ENCODE measurements at places on chromosomes 1 and 21. TPM values are rescaled to one million over a fixed set of nuclear protein-coding genes. Genes with fewer than 3 reads are reported as not detected.

DNA sequence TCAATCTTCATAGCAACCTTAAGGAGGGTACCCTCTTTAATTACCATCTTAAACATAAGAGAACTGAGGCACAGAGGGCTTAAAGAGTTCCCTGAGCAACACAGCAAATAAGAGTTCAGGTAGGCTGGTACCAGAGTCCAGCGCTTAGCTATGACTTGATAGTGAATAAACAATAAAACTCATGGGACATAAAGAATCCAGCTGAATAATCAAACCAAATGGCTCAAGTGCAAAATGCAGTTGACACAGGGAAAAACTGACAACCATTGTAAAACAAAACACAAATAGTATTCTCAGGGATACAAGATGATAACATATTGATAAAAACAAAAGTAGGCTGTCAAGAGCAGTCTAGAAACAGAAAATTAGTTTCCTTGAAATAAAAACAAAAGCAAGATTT is 176.9 kb upstream of the HMGB4 start:
- H3K27me3 ChIP-seq = peaks cover 16% of the 10 kb centered on the region
- H3K4me1 ChIP-seq = no peaks in the 10 kb centered on the region

- no peak overlapping the region for H3K4me3 ChIP-seq
- H3K4me1 ChIP-seq = no peaks in the 10 kb centered on the region
- H3K27ac ChIP-seq = no peak overlapping the region
- H3K36me3 ChIP-seq = no peaks in the 10 kb centered on the region
Observed at GRCh38 chr1:114521396-114522263, 10.6 kb upstream of the TRIM33 start.

DNA sequence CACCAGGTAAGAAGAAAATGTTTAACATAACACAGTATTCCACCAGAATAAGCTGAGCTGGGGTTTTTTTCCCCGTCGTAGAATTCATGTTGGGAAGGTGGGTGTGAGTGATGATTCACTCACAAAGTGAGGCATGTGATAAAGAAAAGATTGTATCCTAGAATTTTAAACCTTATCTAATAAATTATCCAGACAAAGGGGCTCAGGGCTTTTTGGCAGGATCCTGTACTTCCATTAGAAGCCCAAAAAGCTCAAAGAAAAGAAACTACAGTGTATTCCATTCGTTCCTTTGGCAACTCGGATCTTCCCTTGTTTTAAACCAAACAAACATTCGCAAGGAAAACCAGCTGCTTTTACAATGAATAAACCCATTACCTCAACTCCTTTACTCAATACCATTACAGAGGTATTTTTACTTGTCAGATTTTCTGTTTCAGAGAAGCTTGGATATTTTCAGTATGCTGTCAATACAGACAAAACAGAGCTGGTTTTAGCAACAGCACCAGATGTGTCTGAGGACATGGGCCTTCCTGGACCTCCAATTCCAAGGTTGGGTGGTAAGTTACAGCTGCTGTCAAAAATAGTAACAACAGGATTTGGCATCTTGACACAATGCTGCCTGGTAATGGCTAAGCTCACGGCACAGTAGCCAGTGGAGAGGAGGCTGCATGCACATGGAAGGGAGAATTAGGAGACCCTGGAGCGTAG is 159.9 kb upstream of the RUNX1 start:
- H3K27ac ChIP-seq = no peak overlapping the region
- H3K27me3 ChIP-seq = no peaks in the 10 kb centered on the region
- H3K4me3 ChIP-seq = no peak overlapping the region
- H3K4me1 ChIP-seq = peaks cover 8% of the 10 kb centered on the region

- no peak for DNase-seq
- no peak overlapping the region for H3K4me3 ChIP-seq
- H3K36me3 ChIP-seq = no peaks in the 10 kb centered on the region
- H3K4me1 ChIP-seq = no peaks in the 10 kb centered on the region
- H3K27ac ChIP-seq = no peak overlapping the region
- peaks cover 4% of the 10 kb centered on the region for H3K27me3 ChIP-seq
Observed at GRCh38 chr1:7266561-7266960, 481.3 kb downstream of the CAMTA1 start.

DNA sequence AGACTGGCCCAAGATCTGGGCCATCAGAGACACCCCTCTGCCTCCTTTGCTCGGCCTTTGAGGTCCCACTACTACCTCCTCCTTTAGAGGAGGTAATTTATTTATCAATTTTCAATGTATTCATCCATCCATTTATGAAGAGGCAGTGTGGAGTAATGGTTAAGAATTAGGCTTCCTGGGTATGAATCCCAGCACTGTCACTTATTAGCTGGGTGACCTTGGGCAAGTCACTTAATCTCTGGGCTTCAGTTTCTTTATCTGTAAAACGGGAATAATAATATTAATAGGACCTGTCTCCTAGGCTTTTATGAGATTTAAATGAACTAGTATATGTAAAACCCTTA is 1.7 kb downstream of the NR0B2 start:
- H3K4me3 ChIP-seq = no peak overlapping the region
- no peak for DNase-seq
- H3K27ac ChIP-seq = no peak overlapping the region
- peaks cover 8% of the 10 kb centered on the region for H3K4me1 ChIP-seq
- no peaks in the 10 kb centered on the region for H3K27me3 ChIP-seq

DNA sequence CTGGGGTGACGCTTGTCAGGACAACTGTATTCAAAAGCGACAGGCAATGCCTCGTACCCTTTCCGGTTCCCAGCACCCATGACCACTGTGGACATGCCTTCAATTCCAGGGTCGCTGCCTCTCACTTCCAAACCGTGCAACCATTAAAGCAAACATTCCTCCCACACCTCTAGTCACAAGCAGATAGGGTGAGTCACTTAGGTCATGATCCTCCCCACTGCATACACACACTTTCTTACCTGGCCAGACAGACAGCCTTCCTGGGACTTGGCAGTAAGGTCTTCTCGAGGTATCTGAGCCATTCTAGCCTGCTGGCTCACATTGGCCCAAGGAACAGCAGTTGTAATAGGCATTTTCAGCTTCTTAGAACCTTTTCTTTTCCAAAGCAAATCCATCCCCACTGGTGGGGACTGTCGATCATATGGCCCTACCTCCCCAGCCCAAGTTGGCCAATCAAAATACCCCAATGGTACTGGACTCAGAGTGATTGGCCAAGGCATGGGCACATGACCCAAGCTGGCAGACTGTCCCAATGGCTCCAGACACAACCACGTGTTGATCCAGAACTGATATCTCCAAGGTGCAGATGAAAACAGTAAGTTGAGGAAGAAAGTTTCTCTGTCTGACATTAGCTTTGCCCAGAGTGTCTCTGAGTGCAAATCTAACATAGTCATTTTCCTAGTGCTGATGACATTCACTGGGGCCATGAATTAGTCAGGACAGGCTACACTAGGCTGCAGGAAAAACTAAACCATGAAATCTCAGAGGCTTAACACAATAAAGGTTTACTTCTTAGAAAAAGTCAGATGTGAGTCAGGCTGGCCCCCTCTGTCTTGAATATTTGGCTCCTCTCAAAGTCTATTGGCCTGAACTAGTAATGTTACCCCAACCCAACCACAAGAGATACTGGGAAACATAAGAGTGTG is 113.8 kb downstream of the RRAGC start:
- DNase-seq = no peak
- H3K27ac ChIP-seq = no peak overlapping the region
- no peak overlapping the region for H3K4me3 ChIP-seq
- H3K36me3 ChIP-seq = no peaks in the 10 kb centered on the region
- H3K4me1 ChIP-seq = no peaks in the 10 kb centered on the region

GRCh38 chr1:219621047-219621786 is 8.3 kb upstream of the ZC3H11B start:
- H3K27me3 ChIP-seq = no peaks in the 10 kb centered on the region
- no peak overlapping the region for H3K4me3 ChIP-seq
- no peaks in the 10 kb centered on the region for H3K4me1 ChIP-seq
- H3K27ac ChIP-seq = no peak overlapping the region
- DNase-seq = no peak

GBP1 gene
- 54.2 TPM for total RNA-seq

DNA sequence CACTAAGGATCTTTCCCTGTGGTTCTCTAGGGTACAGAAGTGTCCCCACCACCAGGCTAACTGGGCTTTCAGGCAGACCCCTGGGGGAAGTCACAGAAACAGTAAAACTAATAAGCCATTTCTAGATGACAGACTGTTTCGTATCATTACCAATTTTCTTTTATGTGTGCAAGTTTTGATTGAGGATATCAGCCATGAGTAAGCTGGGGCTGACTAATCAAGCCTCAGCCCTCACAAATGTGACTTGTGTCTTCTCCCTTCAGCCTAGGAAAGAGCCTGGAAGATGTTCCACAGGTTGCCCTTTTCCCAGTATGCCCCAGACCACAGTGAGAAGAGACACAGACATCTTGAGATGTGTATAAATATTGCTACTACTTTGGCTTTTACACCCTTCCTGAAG is 10.5 kb downstream of the PTGFRN start:
- H3K36me3 ChIP-seq = no peaks in the 10 kb centered on the region
- DNase-seq = no peak
- H3K27ac ChIP-seq = no peak overlapping the region
- H3K4me3 ChIP-seq = no peak overlapping the region

DNA sequence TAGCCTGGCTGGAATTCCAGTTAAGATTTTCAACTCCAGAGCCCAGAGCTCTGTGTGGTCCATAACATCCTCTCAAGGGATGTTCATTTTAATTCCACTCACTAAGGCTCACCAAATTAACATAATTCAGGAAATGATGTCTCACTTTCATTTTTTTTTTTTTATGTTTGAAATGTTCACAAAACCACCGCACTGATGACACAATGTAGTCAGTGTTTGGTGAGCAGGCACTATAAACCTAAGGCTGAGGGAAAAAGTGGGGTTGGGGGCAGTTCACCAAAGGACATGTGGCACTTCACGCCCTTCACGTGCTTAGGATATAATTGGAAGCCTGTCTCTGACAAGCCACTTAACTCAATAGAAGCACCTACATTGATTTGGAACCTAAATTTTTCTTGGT is 177.3 kb upstream of the CAMK1G start:
- no peak overlapping the region for H3K27ac ChIP-seq
- H3K27me3 ChIP-seq = peaks cover 4% of the 10 kb centered on the region
- DNase-seq = no peak
- H3K4me1 ChIP-seq = peaks cover 6% of the 10 kb centered on the region
- H3K4me3 ChIP-seq = no peak overlapping the region
- H3K36me3 ChIP-seq = no peaks in the 10 kb centered on the region

TNFAIP8L2 gene
- 17.8 TPM for total RNA-seq

KRTAP13-2 gene
- total RNA-seq = not detected

DNA sequence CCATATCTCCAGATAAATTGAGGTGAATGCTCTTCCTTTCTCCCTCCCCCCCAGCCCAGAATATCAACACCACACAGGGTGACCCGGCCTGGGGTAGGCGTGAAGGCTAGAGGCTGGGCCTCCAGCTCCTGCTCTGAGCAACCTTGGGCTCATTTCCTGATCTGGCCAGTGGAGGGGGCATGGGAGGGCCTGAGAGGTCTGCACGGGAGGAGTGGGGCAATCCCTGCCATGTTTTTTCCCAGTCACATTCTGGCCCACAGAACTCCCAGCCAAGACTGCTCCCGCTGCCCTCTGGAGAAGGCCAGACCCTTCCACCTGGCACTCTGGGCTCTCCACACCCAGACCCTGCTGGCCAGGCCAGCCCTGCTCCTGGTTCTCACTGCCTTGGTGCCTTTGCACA is 3.9 kb downstream of the CLDN19 start:
- DNase-seq = no peak
- no peak overlapping the region for H3K27ac ChIP-seq
- no peaks in the 10 kb centered on the region for H3K27me3 ChIP-seq
- no peaks in the 10 kb centered on the region for H3K36me3 ChIP-seq
- no peak overlapping the region for H3K4me3 ChIP-seq

DNA sequence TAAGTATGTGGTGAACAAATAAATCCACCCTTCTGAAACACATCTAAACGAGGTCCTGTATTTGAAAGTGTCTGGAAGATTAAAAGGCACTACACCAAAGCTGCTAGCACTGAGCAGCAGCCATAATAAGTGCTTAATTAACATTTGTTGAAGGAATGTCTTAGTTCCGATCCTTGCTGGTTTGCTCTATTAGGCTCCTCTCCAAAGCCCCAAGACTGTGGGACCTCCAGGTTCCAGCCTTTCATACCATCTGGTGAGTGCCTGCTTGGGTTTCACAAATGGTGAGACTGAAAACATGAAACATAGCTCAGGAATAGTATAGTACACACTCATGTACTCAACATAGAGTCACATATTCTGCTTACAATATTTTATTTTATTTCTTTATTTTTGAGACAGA is 640 bp upstream of the CYP2J2 start:
- H3K36me3 ChIP-seq = no peaks in the 10 kb centered on the region
- H3K4me1 ChIP-seq = peaks cover 5% of the 10 kb centered on the region
- no peak overlapping the region for H3K27ac ChIP-seq
- H3K27me3 ChIP-seq = peaks cover 21% of the 10 kb centered on the region
- no peak for DNase-seq
- H3K4me3 ChIP-seq = no peak overlapping the region

- H3K27ac ChIP-seq = no peak overlapping the region
- DNase-seq = no peak
- H3K27me3 ChIP-seq = no peaks in the 10 kb centered on the region
- no peaks in the 10 kb centered on the region for H3K36me3 ChIP-seq
- H3K4me3 ChIP-seq = no peak overlapping the region
Observed at GRCh38 chr1:167905182-167905581, 8.8 kb downstream of the ADCY10 start.

DNA sequence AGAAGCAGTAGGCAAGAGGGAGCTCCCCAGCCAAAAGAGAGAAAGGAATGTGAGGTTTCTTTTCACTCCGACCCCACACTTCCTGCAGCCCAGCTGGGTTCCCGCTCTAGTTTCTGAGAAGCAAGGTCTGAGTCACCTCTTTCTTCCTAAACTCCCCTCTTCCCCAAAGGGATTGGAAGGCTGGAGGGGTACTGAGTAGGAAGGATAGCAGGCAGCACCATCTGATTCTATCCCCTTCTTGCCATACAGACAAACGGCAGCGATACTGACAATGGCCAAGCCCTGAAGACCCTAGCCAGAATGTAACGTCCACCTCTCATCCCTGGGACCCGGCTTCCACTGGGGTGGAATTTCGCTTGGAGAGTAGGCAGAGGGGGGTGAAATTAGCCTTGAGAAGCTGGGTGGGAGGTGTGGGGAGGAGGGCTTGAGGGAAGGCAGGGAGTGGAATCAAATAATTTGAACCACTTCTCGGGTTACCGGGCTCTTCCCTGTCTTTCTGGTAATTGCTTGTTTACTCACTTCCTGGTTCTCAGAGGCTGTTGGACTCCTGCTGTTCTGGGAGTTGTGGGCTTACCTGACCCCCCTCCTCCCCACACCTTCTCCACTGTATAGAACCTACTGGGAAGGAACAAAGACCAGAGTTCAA is 13.2 kb downstream of the IER5 start:
- H3K4me1 ChIP-seq = peaks cover 78% of the 10 kb centered on the region
- H3K27ac ChIP-seq = peak overlapping the region; percentile 28
- H3K36me3 ChIP-seq = no peaks in the 10 kb centered on the region
- no peak for DNase-seq
- H3K4me3 ChIP-seq = no peak overlapping the region

All from lower lobe of right lung (tissue), 2 donors.